ENCODE measurements at places on chromosomes 11 and 22. TPM values are rescaled to one million over a fixed set of nuclear protein-coding genes. Genes with fewer than 3 reads are reported as not detected.
A peak's percentile ranks its signal among the peaks of the same experiment; 100 is the strongest.

GRCh38 chr11:8654503-8654902, 28.0 kb downstream of the TRIM66 start:
- no peak for DNase-seq

DNA sequence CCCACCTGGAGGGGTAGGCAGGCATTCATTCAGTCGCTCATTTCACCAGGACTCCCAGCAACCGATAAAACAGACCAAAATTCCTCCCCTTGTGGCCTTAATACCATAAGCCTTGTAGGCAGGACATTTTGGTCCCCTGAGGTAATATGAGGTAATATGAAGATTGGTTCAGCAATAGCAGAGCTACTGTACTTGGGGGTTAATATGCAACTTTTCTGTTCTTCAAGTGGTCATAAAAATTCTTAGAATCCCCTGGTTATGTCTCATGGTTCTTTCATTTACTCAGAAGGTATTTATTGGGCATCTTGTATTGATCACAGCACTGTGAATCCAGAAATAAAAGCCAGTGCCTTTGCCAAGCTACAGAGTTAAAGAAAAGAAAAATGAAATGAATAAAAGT, 29.8 kb downstream of the SHISA8 start:
- no peak for DNase-seq

DNA sequence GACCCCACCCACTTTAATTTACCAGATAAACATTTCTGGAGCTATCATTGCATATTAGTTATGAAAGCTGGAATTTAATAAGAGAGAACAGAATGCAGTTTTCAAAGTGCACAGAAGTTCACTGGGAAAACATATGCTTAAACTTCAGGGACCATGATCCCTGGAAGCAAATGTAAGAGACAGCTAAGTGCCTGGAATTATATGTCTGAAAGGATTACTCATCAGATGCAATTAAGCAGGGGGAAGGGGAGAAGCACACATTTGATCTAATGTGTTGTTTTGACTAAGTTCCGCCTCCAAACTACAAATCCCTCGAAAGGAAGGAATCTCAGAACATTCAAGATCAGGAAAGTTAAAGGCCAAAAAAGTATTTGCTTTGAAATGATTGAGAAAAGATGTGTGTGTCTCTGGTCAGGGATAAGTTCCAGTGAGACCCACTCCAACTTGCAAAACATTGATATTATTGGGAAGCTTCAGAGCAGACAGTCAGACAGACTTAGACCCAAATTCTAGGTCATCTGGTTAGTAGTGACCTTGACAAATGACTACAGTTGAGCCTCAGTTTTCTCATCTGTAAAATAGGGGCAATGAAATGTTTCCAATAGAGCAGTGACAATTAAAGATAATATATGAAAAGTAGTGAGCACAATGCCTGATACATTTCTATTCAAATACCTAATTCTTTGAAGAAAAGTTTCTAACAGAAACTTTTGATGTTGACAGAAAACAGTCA, 147.6 kb downstream of the ME3 start:
- DNase-seq, result peak; percentile 83

DNA sequence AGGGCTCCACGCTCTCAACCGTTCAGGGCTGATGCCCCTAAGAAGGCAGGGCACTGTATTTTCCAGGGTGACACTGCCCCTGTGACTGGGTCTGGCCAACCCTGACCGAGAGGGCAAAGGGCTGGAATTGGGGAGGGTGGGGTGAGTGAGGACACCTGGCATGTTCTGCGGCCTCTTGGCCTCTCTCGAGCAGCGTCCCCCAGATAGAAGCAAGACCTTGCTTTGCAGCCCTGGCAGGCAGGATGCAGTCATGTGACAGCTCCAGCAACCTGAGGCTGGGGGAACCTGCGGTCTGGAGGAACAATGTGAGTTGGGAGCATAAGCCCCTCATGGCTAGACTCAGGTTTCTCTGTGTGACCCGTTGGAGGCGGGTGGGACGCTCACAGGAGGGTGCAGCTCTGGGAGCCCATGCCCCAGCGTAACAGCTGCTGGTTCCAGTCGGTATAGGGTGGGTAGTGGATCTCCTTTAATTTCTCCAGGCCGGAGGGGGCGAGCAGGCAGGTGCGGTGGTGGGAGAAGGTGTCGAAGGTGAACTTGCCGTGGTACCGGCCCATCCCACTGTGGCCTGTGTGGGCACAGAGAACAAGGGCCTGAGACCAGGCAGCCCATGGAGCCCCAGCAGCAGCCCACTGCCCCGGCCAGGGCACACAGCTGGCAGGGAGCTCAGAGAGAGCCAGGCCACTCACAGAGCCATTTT, 11.4 kb downstream of the ALDH3B2 start:
- no peak for DNase-seq

DNA sequence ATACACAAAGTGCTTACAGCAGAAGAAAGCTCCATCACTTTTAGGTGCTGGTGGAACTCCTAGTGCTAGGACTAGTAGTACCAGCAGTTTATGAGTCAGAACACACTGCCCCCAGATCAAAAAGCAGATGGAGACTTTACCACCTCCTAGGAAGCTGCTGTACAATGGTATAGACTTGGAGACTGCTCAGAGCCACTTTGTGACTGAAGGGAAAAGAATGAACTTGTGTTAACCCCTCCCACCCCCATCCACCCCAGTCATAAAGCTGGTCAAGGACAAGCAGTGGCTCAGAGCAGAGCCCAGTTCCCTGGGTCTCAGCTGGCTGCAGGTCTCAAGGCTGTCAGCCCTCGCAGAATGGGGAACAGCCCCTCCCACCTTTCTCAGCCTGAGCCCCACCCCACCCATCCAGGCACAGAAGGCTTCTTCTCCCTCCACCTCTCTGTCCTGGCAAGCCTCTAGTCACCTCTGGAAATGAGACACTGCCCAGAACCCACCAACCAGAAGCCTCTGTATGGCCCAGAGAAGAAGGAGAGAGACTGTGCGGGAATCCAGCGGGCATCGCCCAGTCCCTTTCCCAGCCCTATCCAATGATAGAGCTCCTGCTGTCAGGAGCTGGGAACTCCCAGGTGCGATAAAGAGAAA, 23.8 kb downstream of the PACSIN2 start:
- peak; percentile 77 for DNase-seq

DNA sequence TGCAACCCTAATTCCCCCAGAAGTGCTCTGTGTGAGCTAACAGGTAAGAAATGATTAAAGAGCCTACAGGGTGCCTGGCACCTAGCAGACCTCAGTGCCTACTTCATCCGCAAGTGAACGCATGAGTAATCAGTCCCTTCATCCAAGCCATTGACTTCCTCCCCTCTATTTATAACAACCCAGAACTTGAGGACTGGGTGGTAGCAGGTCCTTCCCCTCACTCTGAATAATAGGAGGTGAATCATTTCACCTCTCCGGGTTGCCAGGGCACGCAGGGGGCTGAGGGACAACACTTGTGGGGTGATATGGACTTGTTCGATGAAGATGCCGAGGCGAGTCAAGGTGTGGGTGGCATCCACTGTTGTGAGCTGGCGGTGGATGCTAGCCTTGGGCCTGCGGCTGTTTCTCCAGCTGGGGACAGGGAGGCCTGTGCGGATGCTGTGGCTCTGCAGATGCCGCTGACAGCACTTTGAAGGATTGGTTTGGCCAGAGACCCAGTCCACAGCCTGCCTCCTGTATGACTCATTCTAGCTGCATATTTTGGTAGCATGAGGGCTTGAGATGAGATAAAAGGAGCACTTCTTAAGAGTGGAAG, 11.7 kb upstream of the SORL1-AS1 start:
- peak; percentile 72 for DNase-seq

GRCh38 chr11:16484434-16484833, 128.1 kb upstream of the SOX6 start:
- no peak for DNase-seq

The DNAJB13 gene
- total RNA-seq, result 0.90 TPM

The CCDC188 gene
- not detected for total RNA-seq

The MMP13 gene
- total RNA-seq, result not detected

The SMC1B gene
- 0.31 TPM for total RNA-seq

The SERPING1 gene
- total RNA-seq, result 3.1 TPM

The DEUP1 gene
- not detected for total RNA-seq
